CD4-positive, alpha-beta T cell treated with Interferon gamma for 1 hour (primary cell): ENCODE measurements at places on chromosomes 12 and 14.

GRCh38 chr12:5497329-5498053 is 65.6 kb downstream of the NTF3 start:
- DNase-seq, result no peak

- DNase-seq, result no peak
Observed at GRCh38 chr14:74583689-74584434, 28.2 kb downstream of the LTBP2 start.

DNA sequence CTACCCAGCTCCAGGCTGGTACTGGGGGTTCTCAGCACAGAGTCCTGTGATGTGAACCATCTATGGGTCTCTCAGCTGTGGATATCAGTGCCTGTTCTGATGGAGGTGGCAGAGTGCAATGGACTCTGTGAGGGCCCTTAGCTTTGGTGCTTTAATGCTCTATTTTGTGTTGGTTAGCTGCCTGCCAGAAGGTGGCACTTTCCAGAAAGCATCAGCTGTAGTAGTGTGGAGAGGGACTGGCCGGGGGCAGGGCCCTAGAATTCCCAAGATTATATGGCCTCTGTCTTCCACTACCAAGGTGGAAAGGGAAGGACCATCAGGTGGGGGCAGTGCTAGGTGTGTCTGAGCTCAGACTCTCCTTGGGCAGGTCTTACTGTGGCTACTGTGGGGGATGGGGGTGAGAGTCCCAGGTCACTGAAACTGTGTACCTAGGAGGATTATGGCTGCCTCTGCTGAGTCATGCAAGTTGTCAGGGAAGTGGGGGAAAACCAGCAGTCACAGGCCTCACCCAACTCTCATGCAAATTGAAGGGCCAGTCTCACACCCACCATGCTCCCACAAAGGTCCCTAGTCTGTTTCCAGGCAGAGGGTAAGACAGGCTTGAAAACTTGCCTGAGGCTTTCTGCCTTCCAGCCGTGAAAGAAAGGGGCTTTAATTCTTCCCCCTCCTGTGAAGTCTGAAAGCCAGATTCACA is 878.1 kb downstream of the C12orf50 start:
- DNase-seq, result no peak

GRCh38 chr12:61302282-61302681 is 957.9 kb upstream of the USP15 start:
- no peak for DNase-seq

- no peak for DNase-seq
Observed at GRCh38 chr14:70442750-70443149, 9.2 kb upstream of the ADAM21 start.
